Anterior cingulate cortex (tissue), 58 donors: ENCODE measurements at places on chromosomes 4 and X.

DNA sequence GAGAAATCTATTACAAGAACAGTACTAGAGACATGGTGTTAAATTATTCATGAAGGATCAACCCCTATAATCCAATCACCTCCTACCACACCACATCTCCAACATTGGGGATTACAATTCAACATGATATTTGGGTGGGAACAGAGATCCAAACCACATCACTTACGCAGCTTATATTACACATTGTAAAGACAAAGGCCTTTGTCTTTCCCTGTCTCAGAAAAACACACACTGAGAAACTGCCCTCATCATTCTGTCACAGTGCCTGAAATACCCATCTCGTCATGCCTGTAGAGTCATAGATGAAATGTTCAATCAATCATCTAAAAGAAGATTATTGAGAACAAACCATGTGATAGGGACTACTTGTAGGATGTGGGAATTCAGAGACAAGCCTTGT lies 558.8 kb upstream of the GRIA3 start:
- no peak for DNase-seq

GRCh38 chr4:183321079-183321478 lies 1.0 kb upstream of the CLDN22 start:
- no peak for DNase-seq

GRCh38 chrX:109940411-109940810 lies 62.5 kb upstream of the TMEM164 start:
- DNase-seq, result no peak

- DNase-seq, result no peak
These were observed 30.2 kb upstream of the NKX6-1 start for GRCh38 chr4:84529169-84529751.

- DNase-seq, result no peak
These were observed 12.1 kb upstream of the TENM3 start for GRCh38 chr4:182231080-182231479.

- DNase-seq, result no peak
These were observed 23.8 kb downstream of the GRIA2 start for GRCh38 chr4:157244348-157244747.

GRCh38 chr4:101555341-101555880 lies 208.1 kb upstream of the PPP3CA start:
- DNase-seq, result no peak

DNA sequence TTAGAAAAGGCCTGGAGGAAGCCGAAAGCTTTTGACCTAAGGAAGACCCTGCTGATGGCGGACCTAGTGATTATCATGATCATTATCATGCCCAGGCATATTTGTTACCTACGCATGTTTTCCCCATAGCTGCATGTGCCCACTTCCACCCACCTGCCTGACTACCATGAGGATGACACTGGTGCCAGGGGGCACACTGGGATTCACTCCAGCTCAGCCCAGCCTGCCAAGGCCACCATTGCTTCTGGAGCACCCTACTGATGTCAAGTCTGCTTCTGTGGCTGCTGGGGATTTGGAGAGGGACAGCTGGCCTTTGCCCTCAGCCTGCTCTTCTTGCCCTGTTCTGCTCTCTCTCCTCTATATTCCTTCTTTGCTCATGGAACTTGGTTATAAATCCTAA lies 124.7 kb upstream of the NALF2 start:
- no peak for DNase-seq

- no peak for DNase-seq
These were observed 164.4 kb upstream of the RAPGEF2 start for GRCh38 chr4:158938220-158939044.

DNA sequence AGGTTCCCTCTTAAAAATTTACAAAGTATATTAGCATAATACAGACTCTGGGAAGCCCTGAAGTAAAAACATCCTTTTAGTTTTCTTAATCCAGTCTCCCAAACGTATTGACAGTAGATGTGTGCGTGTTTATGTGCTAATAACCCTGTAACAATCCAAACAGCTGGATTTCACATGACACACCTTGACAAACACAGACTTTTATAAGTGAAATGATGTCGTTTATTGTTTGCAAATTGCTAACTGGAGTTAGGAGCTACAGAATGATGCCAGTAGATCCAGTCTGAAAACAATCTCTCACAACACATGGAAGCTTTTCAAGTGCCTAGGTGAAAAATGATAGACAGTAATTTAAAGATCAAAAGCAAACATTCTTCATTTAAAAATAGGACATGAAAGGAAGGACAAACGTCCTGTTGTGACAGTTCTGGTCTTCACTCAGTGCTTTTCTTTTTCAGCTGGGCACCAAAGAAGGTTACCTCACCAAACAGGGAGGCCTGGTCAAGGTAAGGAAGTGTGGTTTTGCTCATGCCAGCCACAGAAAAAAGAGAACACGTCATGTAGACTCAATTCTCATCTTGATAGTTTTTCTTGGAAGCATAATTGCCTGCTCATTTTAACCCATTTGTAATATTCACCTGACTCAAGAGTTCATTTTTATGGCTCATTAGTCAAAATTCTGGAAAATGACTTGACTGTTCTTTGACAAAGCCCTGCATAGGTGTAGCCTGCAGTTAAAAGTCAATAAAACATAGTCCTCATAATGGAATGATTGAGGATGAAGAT lies 32.9 kb downstream of the LAMTOR3 start:
- DNase-seq, result no peak

DNA sequence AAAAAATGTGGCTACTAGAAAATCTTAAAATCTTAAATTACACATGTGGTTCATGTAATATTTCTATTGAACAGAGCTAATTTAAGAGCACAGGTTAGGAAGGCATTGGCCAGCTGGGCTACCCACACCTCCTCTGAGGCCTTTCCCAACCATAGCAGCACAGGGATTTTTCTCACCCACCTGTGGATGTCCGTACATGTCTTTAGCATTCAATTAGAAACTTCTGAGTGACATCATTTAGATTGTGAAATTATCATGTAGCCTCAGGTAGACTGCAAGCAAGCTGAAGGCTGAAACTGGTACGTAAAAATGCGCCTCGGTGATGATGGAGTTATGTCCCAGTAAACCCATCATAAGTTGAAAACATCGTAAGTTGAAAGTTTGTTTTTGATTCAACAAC lies 31.2 kb downstream of the SCARB2 start:
- DNase-seq, result no peak

- DNase-seq, result no peak
These were observed 198.8 kb downstream of the CBR4 start for GRCh38 chr4:168811207-168811606.

- DNase-seq, result no peak
These were observed 334.5 kb upstream of the SLC7A11 start for GRCh38 chr4:138576684-138577083.

GRCh38 chr4:53591372-53591892 lies at the start of gene LNX1:
Gene LNX1 (minus strand): TSS chr4:53591486. CDS start chr4:53574002, 17,484 bp downstream.
- DNase-seq, result no peak

DNA sequence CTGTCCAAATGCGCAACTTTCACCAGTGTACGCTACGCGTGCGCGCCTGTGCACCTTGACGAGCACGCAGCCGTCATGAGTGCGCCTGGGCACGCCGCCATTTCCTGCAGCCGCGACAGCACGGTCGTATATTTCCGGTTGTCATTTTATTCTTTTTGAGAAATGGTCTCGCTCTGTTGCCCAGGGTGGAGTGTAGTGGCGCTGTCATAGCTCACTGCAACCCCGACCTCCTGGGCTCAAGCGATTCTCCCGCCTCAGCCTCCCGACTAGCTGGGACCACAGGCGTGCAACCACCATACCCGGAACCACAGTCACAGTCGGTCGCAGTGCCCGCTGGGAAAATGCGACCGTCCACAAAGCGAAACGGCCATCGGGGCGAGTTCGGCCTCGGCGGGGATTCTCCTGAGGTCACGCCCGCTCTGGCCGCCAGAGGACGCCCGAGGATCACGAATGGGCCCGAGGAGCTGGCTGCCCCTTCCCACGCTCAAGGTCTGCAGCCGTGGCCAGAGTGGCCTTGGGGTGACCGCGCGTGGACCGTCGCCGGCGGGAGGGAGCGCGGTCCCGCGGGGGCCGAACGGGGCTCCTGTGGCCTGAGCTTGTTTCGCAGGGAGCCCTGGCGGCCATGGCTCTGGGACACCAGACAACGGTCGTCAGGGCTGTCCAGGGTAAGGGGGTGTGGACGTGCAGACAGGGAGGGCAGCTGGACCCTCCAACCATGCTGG lies 23.7 kb upstream of the PNMA3 start:
- peak; percentile 60 for DNase-seq

DNA sequence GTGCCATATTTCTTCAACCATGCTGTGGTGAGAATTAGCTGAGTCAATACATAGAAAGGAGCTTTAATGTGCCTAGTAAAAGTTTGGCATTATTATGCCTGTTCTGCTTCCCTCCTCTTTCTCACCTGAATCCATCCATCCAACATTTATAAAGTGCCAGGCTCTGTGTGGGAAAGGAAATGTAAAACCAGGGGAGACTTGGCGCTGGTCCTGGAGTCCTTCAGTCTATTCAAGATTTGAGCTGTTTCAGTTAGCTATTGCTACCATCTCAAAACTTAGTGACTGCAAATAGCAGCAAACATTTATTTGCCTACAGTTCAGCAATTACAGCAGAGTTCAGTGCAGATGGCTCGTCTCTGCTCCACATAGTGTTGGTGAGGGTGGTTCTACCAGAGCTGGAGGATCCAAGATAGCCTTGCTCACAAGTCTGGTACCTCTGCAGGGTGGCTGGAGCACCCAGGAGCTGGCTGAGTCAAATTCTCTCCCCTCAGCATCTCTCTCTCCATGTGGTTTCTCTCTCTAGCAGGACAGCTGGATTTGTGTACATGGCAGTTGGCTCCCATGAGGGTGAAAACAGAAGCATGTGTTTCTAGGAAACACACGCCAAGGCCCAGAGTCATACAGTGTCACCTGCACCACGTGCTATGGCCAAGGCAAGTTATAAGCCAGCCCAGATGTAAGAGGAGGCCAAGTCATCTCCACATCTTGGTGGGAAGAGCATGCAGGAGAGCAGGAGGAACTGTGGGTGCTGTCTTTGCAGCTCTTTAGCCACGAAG lies 77.3 kb downstream of the FHDC1 start:
- DNase-seq, result no peak

- no peak for DNase-seq
These were observed 100.8 kb downstream of the ARSJ start for GRCh38 chr4:113878668-113879067.

- no peak for DNase-seq
These were observed 461.8 kb downstream of the CENPC start for GRCh38 chr4:67083496-67083895.

DNA sequence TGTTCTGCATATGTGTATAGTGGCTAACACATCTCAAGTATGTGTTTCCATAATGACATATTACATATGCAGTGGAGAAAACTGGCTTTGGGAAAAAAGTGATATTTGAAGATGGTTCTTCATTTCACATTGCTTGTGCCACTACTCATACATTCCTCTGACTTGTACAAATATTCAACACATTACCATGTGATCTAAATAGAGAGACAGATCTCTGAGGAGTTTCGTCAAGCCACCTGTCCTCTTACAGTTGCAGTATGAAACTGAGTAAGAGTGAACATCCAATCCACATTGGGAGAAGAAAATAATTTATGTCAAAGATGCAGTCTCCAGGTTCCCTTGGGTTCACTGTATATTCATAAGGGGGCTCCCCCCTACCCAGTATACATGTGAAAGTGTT lies 123.9 kb downstream of the KDR start:
- no peak for DNase-seq

- DNase-seq, result no peak
These were observed 28.9 kb upstream of the NDUFC1 start for GRCh38 chr4:139331185-139331584.

- peak; percentile 51 for DNase-seq
These were observed 66.5 kb downstream of the EFNB1 start for GRCh38 chrX:68895341-68895755.
